ENCODE measurements at places on chromosomes 16 and 17. TPM values are rescaled to one million over a fixed set of nuclear protein-coding genes. Genes with fewer than 3 reads are reported as not detected.

The HNF1B gene
- not detected for polyA plus RNA-seq

The OR1A1 gene
- polyA plus RNA-seq = not detected

The SMTNL2 gene
- not detected for polyA plus RNA-seq

The GP2 gene
- not detected for polyA plus RNA-seq

The ASGR1 gene
- polyA plus RNA-seq = not detected

The KRTAP1-5 gene
- not detected for polyA plus RNA-seq

The RNF112 gene
- not detected for polyA plus RNA-seq

The MED9 gene
- 13.7 TPM for polyA plus RNA-seq

The KIF2B gene
- not detected for polyA plus RNA-seq

The KRT25 gene
- polyA plus RNA-seq = not detected

The RUNDC3A gene
- polyA plus RNA-seq = not detected

The TBC1D26 gene
- polyA plus RNA-seq = not detected

The POLR3E gene
- 13.9 TPM for polyA plus RNA-seq

The CEP295NL gene
- not detected for polyA plus RNA-seq

The SHCBP1 gene
- polyA plus RNA-seq = not detected

The PDILT gene
- polyA plus RNA-seq = not detected

The SDR42E1 gene
- 2.4 TPM for polyA plus RNA-seq

The PIMREG gene
- polyA plus RNA-seq = not detected

The KRTAP1-1 gene
- not detected for polyA plus RNA-seq

The HAS3 gene
- polyA plus RNA-seq = 0.07 TPM

The CD300H gene
- polyA plus RNA-seq = not detected

The GPR142 gene
- not detected for polyA plus RNA-seq

The ZNF821 gene
- polyA plus RNA-seq = 4.9 TPM

The IFI35 gene
- 47.2 TPM for polyA plus RNA-seq

The ZPBP2 gene
- not detected for polyA plus RNA-seq

The KIF22 gene
- polyA plus RNA-seq = 39.6 TPM

The NHLRC4 gene
- polyA plus RNA-seq = 3.3 TPM

The GCGR gene
- polyA plus RNA-seq = not detected

The KCNAB3 gene
- polyA plus RNA-seq = 0.44 TPM

The SLFN12 gene
- polyA plus RNA-seq = 2.1 TPM

The ZNRF1 gene
- 1.3 TPM for polyA plus RNA-seq

The CTRL gene
- polyA plus RNA-seq = 2.2 TPM

The SCGB1C2 gene
- polyA plus RNA-seq = not detected

The SSTR5 gene
- not detected for polyA plus RNA-seq

The TBC1D3E gene
- polyA plus RNA-seq = not detected

The PMP22 gene
- not detected for polyA plus RNA-seq

The TTLL6 gene
- not detected for polyA plus RNA-seq

The CTRB1 gene
- not detected for polyA plus RNA-seq

The KRTAP4-1 gene
- not detected for polyA plus RNA-seq

The LCMT1 gene
- 40.6 TPM for polyA plus RNA-seq

The G6PC3 gene
- polyA plus RNA-seq = 26.6 TPM

Data from naive thymus-derived CD8-positive, alpha-beta T cell (primary cell).